ENCODE measurements at places on chromosomes 6 and 20.
A peak's percentile ranks its signal among the peaks of the same experiment; 100 is the strongest.

GRCh38 chr6:16243055-16243454 lies 4.7 kb downstream of the GMPR start:
- DNase-seq = no peak

DNA sequence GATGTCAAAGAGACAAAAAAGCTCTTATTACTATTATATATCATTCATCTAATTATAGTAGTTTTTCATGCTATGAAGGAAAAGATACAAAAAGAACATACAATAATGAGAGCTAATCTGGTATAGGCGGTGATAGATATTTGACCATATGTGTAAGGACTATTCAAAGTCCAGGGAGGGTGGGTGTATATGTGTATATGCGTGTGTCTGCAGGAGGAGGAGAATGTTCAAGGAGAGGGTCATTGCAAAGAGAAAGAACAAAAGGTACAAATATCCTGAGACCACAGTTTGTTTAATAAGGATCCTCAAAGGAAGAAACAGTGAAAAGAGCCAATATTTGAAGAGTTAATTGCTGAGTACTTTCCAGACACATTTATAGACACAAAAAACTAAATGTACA lies 1288.6 kb upstream of the CITED2 start:
- no peak for DNase-seq

GRCh38 chr20:52473186-52473585 lies 281.6 kb upstream of the ZFP64 start:
- DNase-seq = no peak

DNA sequence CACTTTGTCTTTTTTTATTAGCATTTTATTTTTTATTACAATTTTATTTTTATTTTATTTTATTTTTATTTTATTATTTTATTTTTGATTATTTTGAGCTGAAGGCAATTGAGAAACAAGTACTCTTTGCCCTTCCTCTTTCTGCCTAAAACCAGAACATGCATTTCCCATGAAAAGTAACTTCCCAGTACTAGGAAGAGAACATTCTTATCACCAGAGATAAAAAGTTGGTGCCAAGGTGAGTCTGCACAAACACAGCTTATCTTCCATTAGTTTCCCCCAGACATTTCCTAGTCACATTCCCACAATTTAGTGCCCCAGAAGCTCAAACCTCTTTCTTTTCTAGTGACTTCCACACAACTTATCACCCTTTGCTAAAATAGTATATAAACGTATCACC lies 84.8 kb downstream of the CD24 start:
- DNase-seq = no peak

- no peak for DNase-seq
Measured at GRCh38 chr6:24584382-24584720, 61.6 kb downstream of the KIAA0319 start.

DNA sequence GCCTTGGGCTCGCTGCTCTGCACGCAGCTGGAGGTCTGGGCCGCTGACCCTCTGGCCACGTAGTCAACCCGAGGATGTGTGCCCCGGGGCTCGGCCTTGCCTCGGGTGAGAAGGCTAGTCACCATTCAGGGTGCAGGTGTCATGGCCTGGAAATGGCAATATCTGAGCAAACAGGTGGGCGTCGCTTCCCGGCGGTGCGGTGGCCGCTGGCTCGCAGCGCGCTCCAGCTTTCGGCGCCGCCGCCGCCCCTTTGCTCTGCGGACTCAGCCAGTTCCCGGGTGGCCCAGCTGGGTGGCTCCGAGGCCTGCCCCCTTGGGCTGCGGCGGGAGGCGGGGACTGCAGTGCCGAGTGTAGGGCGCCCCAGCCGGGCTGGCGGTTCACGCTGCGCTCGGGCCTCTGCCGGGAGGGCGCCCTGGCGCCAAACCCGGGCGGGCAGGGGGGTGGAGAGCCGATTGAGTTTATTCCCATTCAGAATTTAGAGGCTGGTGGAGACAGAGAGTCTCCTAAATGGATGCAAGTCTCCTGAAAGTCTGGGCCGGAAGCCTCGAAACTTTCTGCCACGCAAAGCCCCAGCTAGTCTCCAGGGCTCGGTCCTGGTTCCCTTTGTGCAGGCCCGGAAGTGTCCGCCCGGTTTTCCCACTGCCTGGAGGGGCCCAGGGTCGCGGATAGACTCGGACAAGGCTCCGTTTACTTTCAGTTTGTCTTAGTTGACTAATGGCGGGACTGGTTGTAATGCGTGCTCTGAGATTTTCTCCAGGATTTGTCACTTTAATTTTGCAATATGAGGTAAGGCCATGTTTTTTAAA lies 11.3 kb upstream of the TFAP2A start:
- DNase-seq = no peak

GRCh38 chr20:8432435-8433148 lies 300.5 kb downstream of the PLCB1 start:
- DNase-seq = no peak

DNA sequence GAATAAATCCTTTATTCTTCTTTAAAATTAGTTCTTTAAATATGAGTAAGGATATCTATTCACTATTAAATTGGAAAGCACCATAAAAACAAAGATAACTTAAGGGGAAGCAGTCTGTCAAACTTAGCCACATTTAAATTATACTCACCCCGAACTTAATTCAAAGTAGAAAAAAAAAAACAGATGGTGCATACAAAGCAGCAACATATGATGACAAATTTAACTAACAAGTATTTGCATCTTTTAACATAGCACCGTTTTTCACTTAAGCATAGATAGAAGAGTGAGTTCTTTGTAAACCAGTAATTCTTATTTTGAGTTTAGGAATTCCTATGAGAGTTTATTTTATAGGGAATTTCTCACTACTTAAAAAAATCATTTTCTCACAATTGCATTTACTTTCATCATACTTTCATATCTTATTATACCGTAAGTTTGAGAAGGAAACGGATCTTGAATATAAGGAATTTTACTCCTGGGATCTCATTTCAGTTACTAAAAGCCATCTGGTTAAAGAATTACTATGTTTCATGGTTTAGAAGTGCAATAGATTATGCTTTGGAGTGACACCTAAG lies 828.2 kb upstream of the MAP3K7 start:
- no peak for DNase-seq

DNA sequence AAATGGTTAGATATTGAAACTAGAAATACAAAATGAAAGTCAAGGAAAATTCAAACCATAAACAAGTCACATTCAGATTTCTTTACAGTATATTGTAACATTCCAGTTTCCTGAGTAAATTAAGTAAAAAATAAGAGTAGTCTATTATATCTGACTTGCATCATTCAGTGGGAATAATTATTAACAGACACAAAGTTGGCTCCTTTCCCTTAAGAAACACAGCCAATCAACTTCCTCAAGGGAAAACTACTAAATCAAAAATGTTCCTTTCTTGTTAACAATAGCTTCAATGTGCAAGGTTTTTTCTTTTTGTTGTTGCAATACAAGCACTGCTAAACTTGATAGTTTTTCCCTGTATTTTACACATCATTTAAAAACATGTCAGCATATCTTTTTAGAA lies 33.2 kb downstream of the DNAAF9 start:
- no peak for DNase-seq

- DNase-seq = no peak
Measured at GRCh38 chr6:31740397-31741223, 805 bp downstream of the MSH5 start.

- peak; percentile 47 for DNase-seq
Measured at GRCh38 chr6:132798869-132799538, 567 bp upstream of the SLC18B1 start.

GRCh38 chr20:52290569-52290968 lies 99.0 kb upstream of the ZFP64 start:
- DNase-seq = no peak

DNA sequence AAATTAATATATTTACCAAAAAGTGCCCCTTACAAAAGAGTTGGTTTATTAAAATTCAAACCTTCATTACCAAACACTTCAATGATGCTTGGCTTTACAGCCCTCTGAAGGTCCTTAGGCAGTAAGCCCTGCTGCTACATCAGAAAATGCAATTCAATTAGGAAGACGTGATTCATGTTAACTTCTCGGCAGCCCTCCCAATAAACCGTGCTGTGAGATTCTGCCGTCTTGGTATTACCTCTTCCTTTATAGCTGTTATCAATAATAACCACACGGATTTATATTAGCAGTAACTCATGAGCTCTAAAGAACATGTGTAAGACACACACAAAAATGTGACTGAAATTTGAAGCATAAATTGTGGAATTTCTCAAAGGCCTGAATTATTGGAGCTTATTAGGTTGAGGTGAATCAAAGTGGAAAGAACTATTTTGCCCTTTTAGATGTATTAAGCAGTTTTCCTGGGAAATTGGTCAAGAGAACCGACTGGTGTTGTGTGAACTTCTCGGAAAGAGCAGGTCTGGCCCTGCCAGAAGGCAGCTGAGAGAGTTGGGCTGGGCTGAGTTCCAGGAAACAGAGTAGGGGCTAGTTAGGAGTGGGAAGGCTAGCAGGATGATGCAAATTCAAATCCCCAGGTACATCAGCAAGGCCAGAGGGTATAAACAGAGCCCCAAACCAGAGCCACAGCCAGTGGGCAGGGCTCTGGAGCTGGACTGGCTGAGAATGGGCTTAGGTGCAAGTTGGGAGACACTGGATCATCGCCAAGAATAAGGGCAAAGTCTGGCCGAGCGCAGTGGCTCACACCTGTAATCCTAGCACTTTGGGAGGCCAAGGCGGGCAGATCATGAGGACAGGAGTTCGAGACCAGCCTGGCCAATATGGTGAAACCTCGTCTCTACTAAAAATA lies 33.1 kb downstream of the FGD2 start:
- DNase-seq = no peak

DNA sequence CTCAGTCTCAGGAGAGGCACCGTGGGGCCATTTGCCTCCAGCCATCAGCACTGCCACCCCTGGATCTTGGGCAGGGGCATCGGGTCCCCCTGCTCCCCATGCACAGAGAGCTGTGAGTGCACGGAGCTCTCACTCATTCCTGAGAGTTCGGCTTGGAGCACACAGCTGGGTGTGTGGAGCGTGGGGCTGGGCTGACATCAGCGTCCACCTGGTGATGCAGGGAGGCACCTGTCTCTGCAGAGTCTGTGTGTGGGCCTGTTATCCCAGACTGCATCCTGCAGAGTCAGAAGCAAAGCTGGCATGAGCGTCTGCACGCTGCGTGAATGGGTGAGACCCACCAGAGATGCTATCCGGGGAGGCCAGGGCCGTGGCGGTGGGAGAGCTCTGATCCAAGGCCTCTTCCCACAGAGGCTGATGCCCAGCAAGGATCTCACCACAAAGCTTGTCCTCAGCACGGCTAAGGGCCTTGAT lies 248.8 kb upstream of the AFDN start:
- DNase-seq = no peak

- DNase-seq = no peak
Measured at GRCh38 chr6:148041546-148041945, 301.1 kb upstream of the SASH1 start.

- DNase-seq = no peak
Measured at GRCh38 chr6:55654445-55654844, 75.5 kb upstream of the HMGCLL1 start.

- DNase-seq = no peak
Measured at GRCh38 chr6:9484091-9484490, 930.8 kb downstream of the TFAP2A start.

DNA sequence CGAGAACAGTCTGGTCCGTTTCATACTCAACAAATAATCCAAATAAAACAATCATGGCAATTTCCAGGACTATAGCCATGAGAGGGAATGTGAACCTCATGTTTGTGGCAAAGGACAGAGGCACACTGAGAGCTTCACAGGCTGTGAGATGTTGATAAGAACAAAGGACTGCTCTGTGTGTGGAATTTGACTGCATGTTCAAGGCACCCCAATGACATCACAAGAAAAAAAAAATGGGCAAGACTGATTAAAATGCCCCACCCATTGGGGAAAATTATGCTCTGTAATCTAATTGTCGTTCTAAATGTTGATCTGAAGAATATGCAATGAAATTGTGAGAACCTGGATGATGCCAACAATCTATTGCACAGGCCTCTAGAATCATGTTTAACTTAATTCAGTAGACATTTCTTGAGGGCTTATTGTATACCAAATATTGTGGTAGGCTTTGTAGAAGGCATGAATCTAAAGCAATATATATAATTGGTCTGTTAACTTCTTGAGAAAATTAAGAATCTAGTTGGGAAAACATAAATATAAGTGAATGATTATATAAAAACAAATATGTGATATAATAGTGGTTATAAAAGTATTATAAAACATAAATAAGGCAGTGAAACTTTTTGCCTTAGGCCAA lies at the start of gene RHAG:
Gene RHAG, minus strand, starts transcription at position 127 of the 637 bp plus-strand sequence. Its CDS starts 27 bp downstream, at position 100.
- no peak for DNase-seq

GRCh38 chr6:107941627-107942026 lies 16.4 kb downstream of the SEC63 start:
- no peak for DNase-seq

GRCh38 chr6:27091661-27092315 lies 155.7 kb upstream of the PRSS16 start:
- no peak for DNase-seq

- DNase-seq = no peak
Measured at GRCh38 chr6:6556161-6556737, 32.3 kb upstream of the LY86 start.

DNA sequence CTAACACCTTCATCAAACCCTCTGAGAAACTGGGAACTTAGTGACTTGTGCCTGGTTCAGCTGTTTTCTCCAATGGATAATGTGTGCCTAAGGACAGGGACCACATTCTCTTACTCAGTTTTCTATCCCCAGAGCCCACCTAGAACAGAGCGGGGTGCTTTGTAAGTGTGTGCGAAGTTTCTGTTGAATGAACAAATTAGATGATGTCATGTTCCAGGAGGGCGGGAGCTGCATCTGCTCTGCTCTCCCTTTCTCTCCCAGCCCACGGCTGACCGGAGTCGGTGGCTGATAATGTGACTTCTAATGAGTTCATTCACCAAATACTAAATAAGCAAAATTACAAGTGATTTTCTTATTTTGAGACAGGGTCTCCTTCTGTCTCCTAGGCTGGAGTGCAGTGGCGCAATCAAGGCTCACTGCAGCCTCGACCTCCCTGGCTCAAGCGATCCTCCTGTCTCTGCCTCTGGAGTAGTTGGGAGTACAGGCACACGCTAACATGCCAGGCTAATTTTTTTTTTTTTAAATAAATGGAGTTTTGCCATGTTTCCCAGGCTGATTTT lies 60.7 kb upstream of the FNDC1 start:
- no peak for DNase-seq

DNA sequence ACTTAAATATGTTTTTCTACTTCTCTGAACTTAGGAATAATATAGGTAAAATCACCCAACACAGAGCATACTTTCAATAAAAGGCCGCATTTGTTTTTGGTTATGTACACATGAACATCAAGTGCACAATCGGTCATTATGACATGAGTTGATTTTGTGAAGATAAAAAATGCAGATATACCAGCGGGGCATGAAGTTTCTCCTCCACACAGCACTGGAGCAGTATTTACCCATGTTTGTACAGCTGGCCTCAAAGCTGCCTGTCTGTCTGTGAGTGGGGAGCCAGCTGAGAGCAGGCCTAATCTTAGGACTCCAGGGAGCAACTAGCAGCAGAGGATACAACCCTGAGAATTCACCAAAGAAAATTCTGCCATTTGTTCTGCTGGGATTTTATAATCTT lies 206.5 kb downstream of the TPBG start:
- no peak for DNase-seq

- no peak for DNase-seq
Measured at GRCh38 chr6:1378065-1379016, 11.0 kb upstream of the FOXF2 start.

GRCh38 chr20:45052698-45053429 lies 48.1 kb downstream of the KCNS1 start:
- DNase-seq = no peak

- DNase-seq = no peak
Measured at GRCh38 chr6:1856381-1856780, 246.7 kb downstream of the FOXC1 start.
